ENCODE measurements at places on chromosomes 6 and 20.

DNA sequence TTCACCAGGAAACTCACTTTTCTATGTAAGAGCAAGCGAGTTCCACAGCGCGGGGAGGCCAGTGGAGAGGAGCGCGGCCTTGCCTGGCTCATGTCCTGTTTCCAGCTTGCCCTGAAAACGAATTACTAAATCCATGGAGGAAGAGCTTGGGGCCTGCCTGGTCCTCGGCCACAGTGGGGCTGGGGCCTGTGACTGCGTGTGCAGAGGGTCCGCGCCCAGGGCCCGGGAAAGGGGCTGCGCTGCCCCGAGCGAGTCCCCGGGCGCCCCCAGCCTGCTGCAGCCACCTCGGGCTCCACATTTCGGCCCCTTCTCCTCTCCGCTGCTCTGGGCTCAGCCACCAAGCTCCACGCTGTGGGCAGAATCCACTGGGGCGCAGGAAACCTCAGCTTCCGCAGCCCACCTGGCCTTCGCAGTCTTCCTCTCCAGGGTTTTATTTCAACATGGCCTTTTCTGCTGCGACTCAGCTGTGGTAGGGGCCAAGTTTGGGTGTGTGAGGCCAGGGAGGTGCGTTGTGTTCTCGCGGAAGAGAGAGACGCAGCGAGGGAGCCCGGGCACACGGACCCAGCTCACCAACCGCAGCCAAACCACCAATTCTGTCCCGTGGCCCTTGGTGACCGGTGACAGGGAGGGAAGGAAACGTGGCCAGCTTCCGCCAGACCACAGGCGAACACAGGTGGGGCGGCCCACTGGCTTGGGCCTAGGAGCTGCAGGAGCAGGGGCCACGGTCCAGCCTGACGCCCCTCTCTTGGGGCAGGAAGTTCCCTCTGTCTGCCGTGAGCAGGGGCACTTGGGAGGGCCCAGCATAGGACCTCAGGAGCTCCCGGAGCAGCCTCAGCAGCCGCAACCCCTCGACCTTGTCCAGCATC, 211.4 kb downstream of the ERMARD start:
- DNase-seq, result no peak

DNA sequence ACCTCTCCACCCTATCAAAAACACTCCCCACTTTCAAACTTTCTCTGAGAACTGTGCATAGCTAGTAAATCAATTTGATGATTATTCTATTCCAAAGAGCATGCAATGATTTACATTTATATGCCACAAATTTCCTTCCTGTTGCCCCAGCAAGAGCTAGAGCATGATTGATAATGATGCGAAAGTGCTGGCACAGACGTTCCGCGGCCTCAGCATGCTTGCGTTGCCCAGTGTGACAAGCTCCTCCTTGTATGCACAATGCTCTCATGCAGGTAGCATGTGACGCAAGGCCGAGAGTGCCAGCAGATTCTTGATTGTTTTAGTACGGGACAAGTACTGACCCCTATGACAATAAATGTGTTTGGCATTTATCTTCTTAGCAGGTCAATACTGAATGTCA, 696.3 kb upstream of the SLC35B3 start:
- no peak for DNase-seq

DNA sequence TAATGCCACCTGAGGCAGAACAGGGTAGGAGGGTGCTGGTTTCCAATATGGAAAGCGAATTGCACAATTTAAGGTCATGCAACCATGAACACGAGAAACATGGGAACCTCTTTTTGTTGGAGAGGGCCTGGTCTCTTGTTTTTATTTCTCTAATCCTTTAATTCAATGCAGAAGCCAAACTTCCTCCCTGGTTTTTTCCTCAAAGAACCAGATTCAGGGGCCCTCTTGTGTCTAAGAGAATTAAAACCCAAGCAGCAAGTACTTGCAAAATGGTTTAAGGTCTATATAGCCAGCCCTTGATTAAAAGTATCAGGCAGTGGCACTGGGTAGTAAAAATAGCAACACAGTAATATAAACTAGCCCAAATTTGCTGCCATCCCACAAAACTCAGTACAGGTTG, 19.5 kb downstream of the GSTA4 start:
- DNase-seq, result no peak

- DNase-seq, result no peak
Measured at GRCh38 chr6:166162599-166163342, 4.9 kb downstream of the TBXT start.

DNA sequence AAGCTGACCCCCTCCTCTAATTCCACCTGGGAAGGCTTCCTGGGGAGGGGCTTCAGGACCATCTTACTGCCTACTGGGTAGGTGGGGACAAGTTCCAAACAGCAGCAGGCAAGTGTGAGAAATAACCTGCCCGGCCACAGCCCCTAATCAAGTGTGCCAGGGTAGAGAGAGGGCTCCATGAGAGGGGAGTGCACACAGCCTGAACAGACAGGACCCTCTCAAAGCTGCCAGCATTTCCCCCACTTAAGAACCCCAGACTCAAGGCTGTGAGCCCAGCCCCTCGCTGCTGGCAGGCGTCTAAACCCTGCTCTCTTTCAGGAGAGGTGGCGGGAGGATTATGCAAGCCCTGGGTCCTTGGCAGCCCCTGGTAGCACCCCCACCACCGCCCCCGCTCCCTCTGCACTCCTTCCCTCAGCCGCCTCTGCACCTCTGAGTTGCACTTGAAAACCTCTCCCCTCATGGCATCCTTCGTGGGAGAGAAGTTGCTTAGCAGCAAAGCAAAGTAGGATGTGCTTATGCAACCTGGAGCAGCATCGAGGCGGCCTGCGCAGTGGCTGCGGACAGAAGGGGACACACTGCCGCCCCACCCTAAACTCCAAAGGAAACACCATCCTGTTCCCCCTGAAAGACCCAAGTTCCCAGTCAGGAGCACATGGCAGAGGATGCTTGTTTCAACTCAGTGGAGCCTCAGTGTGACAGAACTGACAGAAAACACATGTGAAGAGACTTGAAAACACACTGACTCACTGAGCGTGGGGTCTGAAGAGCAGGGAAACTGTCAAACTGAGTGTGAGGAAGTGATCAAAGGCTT, 10.5 kb downstream of the DDRGK1 start:
- no peak for DNase-seq

- DNase-seq, result no peak
Measured at GRCh38 chr6:131182991-131183425, 47.7 kb downstream of the AKAP7 start.

DNA sequence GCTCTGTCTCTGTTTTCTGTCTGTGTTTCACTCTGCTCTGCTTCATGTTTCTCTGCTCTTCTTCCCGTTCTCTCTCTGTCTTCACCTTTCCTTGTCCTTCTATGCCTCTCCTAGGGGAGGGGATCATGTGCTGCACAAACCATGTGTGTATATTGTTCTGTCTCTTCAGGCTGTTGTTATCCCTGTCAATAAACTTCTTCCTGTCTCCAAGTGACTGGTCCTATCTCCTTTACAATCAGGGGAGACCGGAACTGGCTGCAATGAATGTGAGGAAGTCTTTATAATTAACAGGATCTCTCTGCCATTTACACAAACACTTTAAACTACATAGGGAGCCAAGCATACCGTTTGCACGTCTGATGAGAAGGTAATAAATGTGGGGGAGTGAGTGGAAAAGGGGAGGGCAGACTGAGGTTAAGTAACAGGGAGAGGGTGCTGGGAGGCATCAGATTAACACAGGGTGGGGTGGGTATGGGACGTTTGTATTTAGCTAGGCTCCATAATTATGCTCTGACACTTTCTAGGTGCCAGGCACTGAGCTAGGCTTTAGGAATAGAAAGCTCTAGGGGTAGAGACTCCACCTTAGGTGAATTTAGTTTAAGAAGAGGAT, 626.1 kb downstream of the DHX35 start:
- no peak for DNase-seq

DNA sequence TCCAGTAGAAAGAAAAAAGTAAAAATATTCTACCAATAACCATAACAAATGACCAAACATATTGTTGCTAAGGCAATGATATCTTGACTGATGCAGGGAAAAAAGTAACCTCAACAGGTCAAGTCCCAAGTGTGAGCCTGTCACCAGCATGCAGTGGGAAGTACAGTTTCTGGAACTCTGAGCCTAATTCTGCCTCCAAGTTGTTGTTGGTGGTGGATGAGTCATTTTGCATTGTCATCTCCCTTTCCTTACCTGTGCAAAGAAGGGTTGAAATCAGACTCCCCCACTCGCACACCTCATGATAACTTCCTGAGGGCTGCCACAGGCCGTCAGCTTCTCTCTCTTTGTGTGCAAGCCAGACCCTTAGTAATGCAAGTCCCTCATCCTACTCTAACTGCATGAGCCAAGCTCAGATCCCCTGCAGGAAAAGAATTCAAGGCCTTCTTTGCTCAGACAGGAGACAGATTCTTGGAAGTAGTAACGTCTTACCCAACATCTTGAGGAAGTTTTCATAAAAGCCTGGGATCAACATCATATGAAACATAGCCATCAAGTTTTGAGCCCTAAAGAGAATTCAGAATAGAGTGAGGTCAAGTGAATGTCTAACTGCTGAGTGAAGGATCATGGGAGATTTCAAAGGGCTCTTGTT, 207.6 kb upstream of the FOXA2 start:
- no peak for DNase-seq

DNA sequence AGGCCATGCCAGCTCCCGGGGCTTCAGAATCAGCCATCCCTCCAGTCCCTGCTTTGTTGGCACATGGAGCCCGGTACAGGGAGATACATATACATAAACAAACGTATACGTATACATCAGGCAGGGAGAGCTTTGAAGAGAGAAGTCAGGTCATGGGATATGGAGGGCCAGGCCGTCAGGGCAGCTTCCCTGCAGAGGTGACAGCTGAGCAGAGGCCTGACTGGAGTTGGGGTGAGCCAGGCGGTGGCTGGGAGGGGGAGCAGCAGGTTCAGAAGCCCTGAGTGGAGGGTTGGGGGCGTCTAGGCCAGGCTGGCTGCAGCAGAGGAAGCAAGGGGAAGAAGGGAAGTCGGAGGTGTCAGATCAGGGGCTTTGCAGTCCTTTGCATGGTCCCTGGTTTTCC, 61.7 kb downstream of the STK35 start:
- no peak for DNase-seq

DNA sequence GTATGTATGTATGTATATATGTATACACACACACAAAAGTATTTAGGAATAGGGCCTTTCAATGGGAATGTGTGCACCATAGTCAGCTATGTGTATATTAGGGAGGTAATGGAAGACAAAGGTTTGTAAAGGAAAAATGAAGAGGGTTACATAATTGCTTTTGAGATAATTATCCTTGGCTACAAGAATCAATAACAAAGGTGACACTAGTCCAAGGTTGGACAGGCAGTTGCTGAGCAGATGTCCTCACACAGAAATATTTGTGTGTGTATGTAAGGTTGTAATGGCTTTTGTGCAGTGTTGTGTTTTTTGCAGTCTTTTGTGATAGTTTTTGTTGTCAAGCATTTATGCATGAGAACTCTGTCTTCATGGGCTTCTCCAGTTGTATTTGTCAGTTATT, 157.9 kb upstream of the MARCKS start:
- DNase-seq, result no peak

DNA sequence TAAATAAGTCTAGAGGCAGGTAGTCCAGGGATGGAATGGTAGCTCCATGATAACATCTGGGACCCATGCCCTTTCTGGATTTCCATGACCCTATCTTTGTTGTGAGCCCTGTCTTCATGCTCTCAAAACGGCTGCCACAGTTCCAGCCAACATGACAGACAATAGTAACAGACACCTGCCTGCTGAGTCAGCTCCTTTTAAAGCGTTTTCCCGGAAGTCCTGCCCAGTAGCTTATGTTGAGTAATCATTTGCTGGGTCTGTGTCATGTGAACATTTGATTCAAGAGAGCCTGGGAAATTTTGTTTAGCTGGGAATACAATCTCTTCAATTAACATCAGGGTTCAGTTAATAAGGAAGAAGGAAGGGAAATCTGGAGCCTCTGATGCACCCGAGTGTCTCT, 262.2 kb upstream of the SULF2 start:
- no peak for DNase-seq

- no peak for DNase-seq
Measured at GRCh38 chr6:48542191-48542590, 431.2 kb upstream of the PTCHD4 start.

GRCh38 chr6:43953794-43954310, 173.4 kb downstream of the MRPL14 start:
- no peak for DNase-seq

GRCh38 chr20:39778847-39779604, 816.9 kb downstream of the DHX35 start:
- DNase-seq, result no peak

GRCh38 chr20:38728191-38728781, 4.0 kb downstream of the SLC32A1 start:
- no peak for DNase-seq

DNA sequence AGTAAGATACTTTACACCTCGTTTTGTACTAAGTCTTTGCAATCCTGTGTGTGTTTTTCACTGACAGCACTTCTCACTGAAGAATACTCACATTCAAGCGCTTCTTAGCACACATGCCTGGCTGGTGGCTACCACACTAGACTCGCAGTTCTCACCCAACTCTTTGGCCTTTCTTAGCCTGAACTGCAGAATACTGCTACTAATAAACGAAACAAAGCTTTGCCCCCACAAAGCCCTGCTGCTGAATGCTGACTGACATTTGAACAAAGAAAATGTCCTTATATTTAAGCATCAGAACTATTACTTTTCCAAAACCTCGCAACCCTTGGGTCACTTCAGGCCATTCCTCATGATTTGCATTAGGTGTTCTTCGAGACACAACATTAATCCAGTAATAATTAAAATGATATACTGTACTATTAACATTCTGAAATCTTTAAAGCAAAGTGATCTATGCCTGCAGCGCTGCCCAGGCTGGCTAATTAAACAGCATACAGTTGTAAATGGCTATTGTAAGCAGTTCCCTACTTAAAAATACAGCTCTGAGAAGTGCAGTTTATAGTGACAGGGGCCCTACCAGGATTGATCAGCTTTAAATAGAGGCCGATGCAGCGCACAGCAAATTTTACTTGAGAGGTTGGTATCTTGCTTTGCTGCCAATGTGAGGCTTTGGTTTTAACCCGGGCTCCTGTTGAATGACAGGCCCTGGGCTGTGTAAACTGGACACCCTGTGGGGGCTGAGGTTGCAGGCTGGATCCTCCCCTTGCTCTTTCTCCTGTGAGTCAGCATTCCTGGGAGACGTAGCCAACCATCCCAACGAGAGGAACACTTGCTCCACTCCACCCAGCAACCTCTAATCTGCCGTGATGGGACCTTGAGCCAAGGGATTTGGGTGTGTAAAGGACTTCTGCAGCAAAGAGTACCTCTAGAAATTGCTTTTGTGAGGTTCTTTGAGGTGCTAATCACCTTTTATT, 899.0 kb downstream of the TFAP2A start:
- DNase-seq, result no peak

GRCh38 chr6:88248709-88249321, 82.7 kb upstream of the CNR1 start:
- DNase-seq, result no peak

DNA sequence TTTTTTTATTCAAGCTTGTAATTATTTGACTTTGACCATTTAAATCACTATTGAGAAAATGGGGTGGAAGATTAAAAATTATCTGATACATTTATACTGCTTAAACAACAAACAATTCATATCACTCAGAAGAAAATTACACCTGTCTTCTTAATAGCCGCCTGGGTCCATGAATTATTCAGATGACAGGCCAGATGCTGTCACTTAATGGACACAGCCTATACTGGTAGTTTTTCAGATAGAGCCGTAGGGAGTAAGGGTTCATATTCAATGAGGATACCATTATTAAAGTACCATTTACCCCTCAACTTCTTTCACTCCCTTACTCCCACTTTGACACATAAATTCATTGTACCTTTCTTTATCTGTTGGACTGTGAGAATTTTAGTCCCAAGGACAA, 1193.4 kb upstream of the MAP3K7 start:
- no peak for DNase-seq

Data from stimulated activated CD4-positive, alpha-beta T cell treated with anti-CD3 and anti-CD28 coated beads, Interleukin-2, amount 100 ng/mL, for 48 hours (primary cell).